NT2/D1 (cell line): ENCODE measurements at places on chromosomes 16 and 17.

GRCh38 chr17:55649957-55650597 lies 72.6 kb downstream of the TMEM100 start:
- no peak for DNase-seq

GRCh38 chr17:79941088-79942010 lies 94.3 kb downstream of the TBC1D16 start:
- no peak for DNase-seq

DNA sequence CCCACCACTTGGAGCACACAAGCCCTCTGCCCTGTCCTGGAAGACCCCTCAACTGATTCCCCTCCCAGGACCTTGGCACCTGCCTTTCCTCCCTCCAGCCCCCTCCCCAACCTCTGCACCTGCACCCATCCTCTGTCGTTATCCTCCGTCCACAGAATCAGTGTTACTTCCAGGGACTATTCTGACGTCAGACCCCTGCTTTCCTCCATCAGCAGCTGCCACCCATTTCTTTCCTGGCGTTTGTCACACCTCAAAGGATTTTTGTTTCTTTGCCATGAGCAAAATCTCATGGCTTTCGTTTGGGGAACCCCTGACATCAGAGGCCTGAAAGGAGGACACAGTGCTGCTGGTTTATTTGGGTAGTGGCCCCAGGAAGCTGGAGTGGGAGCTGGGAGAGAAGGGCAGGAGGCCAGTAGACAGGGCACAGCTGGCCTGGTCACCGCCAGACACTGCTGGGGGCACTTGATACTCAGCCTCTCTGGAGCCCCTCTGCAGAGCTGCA lies 68.4 kb downstream of the SOCS1 start:
- no peak for DNase-seq

DNA sequence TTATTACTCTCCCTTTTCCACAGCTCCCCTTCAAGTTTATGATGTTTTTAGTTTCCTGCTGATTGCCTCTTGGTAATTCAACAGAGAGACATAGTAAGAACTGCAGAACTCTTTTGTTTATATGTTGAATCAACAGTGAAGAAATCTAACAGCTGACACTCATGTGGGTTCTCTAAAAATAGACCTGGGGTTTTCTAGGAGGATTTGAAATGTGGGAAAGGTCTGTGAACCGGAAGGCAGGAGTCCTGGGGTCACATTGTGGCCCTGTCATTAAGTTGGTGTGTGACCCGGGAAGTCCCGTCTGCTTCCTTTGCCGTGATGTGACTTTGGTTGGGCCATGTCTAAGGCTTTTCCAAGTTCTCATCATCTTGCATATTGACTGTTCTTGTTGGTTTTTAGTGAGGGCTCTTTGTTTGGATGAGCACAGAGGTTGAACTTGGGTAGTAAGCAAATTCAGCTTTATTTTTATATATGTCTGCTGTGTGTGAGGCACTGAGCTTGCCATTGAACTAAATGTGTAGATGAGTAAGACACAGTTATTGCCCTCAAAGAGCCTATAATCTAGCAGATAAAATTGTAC lies 48.5 kb upstream of the HS3ST3A1 start:
- no peak for DNase-seq

DNA sequence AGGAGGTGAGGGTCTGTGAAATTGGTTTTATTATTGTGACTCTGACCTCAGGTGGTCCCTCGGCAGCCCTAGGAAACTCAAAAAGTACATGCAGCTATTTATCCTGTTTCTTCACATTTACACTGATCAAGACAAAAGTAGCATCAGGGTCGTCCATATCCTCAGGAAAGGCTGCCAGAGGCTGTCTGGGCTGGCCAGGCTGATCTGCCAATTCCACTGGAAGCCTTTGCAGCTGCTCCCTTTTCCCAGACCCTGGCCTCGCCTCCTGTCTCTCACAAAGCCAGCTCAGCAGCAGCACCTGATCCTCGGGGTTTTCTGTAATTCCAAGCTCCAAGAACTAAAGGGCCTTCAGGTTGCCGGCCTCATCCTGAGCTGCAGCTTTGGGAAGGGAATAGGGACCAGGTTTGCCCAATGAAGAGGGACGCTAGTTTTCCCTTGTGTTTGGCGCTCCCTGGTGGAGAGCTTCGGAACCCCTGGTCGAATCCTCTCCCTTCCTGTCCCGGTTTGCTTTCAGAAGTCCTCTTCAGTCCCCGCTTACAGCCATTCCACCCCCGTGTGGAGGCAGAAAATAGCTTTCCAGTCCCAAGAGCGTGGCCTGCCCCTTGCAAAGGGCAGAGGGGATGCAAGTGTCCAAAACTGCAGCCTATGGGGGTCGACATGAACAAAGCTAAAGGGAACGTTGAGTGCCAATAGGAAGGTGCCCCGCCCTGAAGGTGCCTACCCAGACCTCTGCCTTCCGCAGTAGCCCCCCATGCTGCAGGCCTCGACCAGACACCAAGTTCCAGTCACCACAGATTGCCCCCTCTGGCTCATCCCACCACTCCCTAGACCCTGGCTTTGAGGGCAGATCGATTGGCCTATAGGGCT lies 13.4 kb downstream of the MFSD6L start:
- peak; percentile 55 for DNase-seq

GRCh38 chr17:6254036-6254435 lies 180.9 kb downstream of the AIPL1 start:
- no peak for DNase-seq

- peak; percentile 43 for DNase-seq
Observed at GRCh38 chr17:72576289-72576759, 455.5 kb downstream of the SOX9 start.

GRCh38 chr16:89178453-89179147 lies 7.1 kb downstream of the CDH15 start:
- DNase-seq = no peak

DNA sequence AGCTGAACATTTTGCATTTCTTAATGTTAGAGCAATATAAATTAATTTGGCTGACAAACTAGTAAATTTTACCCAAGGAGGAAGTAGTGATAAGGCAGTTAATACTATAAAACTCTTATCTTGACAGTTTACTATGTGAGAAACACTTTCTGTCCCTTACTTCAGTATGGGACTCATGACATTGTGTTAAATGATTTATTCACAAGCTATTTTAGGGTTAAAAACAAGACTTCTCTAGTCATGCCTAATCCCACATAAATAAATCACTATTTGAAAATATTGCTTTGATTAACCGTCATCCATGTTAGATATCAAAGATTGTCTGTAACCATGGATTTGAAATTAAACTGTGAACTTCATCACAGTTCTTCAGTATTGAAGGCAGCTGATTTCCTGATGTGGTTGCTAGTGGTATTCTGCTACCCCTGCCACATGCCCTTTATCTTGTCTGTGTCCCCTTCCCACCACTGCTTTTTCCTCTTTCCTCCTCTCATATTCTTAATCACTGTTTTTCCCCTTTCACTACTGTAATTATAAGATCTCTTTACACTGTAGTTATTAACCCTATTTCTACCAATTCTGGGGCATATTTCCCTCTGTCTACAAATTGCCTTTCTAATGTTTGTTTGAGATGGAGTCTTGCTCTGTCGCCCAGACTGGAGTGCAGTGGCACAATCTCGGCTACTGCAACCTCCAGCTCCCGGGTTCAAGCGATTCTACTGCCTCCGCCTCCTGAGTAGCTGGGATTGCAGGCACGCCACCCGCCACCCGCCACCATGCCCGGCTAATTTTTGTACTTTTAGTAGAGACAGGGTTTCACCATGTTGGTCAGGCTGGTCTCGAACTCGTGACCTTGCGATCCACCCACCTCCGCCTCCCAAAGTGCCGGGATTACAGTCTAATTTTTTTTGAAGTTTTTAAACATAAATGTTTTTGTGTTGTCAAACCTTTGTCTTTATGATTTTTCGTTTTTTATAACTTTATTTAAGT lies 95.6 kb downstream of the STXBP4 start:
- no peak for DNase-seq

- no peak for DNase-seq
Observed at GRCh38 chr16:27993587-27993986, 69.9 kb downstream of the GSG1L start.

- DNase-seq = no peak
Observed at GRCh38 chr16:72815348-72816318, 232.3 kb downstream of the ZFHX3 start.

DNA sequence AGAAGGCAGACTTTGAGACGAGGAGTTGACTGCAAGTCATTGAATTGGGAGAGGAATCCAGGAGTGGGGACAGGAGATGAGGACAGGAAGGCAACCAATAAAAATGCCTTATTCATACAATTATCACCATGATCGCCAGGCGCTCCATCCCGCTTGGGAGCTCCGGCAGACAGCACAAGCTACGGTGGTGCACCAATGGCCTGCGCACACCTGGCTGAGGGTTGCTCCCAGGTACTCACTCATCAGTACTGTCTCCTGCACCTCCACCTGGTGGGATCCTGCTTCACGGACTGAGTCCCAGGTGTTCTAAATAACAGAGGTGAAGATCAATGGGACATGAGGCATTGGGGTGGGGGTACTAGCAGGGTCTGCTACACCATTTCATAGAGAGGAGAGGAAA lies 160.0 kb upstream of the TNRC6C start:
- DNase-seq = no peak

DNA sequence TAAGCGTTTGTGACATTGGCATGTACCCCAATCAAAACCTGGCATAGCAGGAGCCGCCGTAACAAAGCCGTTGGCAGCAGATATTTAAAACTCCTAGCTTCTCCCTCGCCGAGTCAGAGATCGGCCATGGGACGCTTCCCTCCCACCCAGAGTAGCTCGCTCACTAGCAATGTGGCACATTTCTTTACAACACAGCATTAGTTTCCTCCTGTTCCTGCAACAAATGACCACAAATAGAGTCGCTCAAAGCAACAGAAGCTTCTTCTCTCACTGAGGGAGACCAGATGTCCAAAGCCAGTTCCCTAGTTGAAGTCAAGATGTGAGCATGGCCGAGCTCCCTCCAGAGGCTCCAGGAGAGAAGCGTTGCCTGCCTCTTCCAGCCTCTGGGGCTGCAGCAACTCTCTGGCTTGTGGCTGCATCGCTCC lies 106.7 kb downstream of the RBFOX3 start:
- no peak for DNase-seq

DNA sequence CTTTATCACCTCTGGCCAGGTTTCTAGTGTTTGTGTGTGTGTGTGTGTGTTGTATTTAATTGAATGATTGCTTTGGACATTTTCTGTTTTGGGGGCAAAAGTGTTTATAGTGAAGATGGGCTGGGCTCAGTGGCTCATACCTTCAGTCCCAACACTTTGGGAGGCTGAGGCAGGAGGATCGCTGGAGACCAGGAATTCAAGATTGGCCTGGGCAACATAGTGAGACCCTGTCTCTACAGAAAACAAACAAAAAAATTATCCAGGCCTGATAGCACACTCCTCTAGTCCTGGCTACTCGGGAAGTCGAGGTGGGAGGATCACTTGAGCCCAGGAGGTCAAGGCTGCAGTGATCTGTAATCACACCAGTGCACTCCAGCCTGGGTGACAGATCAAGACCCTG lies 37.5 kb downstream of the RPA1 start:
- no peak for DNase-seq

DNA sequence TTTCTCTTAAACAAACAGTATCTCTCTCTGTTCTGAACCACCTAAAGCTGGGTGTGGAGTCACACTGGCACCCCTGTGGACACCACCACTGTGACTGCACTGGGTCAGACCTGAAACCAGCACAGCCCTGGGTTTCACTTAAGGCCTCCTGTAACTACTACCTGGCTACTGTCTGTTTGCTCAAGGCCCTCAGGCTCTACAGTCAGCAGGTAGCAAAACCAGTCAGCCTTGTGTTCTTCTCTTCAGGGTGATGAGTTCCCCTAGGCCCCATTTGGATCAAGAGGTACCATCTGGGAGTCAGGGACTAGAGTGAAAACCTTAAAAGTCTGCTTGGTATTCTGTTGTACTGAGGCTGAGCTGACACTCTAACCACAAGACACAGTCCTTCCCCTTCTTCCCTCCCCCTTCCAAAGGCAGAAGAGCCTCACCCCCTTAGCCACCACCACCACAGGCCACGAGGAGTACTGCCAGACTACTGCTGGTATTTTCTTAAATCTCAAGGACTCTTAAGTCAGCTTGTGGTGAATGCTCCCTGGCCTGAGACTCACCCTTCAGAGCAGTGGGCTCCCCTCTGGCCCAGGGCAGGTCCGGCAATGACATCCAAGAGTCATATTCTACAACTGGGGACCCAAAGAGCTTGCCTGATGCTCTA lies 153.2 kb upstream of the MON1B start:
- DNase-seq = no peak

GRCh38 chr17:42853597-42853967 lies 2.6 kb downstream of the AOC3 start:
- DNase-seq = no peak

DNA sequence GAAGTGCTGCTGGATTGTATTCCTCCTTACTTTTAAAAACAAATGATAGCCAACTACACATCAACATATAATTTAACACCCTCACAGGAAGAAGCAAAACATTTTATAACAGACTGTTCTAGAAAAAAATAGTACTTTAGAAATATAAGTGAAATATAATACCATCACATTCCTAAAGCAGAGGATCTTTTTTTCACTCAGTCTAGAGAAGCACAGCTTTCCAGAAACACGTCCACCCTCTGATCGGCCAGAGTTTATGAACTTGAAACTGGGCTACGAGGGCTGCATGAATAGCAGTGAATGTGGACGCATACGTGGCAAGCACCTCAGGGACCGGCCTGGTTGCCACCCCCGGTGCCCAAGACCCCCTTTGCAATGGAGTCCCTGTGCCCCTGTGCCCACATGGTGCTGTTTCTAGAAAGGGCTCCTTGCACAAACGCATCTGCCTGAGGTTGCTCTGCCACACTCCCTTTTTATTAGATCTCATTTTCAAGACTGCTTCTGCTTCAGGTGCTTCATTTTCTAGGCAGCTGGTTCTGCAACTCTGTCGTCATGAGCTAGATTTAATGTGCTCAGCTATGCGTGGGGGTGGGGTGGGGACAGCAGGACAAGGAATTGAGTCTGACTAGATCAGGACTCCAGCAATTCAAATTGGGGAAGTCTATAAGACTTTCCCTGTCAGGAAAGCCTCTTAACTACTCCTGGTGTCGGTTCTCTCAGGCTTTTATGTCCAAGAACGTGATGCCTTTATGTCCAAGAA lies 29.1 kb upstream of the ERN1 start:
- no peak for DNase-seq

DNA sequence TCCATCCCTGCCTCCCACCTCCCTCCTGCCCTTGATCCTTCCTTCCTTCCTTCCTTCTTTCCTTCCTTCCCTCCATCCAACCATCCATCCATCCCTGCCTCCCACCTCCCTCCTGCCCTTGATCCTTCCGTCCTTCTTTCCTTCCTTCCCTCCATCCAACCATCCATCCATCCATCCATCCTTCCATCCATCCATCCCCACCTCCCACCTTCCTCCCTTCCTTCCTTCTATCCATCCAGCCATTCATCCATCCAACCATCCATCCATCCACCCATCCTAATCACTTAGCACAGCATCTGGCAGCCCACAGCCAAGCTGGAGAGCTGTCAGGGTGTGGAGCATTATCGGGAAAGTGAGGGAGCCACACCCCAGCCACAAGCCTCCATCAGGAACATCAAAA lies 54.5 kb downstream of the TK2 start:
- no peak for DNase-seq

GRCh38 chr16:87569601-87570571 lies 32.4 kb upstream of the JPH3 start:
- no peak for DNase-seq

- DNase-seq = no peak
Observed at GRCh38 chr16:84329843-84330684, 35.4 kb downstream of the WFDC1 start.

GRCh38 chr16:47211218-47211617 lies 67.5 kb upstream of the NETO2 start:
- DNase-seq = no peak
